A673 (cell line): ENCODE measurements at places on chromosomes 4 and X. TPM values are rescaled to one million over a fixed set of nuclear protein-coding genes. Genes with fewer than 3 reads are reported as not detected.

DNA sequence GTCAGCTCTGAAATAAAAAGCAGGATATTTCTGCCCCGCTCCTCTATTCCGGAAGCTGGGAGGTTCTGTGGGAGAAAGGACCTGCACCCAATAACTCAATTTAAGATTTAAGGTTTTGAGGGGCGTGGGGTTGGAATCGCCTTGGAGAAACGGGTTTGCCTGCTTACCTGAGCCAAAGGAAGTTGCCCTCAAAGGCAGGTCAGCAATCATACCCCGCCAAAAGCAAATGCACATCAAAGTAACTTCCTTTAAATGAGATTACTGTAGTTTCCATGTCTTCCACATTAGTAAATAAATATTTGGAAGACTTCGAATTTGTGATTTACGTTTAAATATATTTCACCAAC, 978 bp upstream of the HS3ST1 start:
- no peak for DNase-seq
- H3K4me1 ChIP-seq: no peaks in the 10 kb centered on the region
- H3K27me3 ChIP-seq: no peaks in the 10 kb centered on the region
- H3K27ac ChIP-seq: no peak overlapping the region
- no peaks in the 10 kb centered on the region for H3K36me3 ChIP-seq

DNA sequence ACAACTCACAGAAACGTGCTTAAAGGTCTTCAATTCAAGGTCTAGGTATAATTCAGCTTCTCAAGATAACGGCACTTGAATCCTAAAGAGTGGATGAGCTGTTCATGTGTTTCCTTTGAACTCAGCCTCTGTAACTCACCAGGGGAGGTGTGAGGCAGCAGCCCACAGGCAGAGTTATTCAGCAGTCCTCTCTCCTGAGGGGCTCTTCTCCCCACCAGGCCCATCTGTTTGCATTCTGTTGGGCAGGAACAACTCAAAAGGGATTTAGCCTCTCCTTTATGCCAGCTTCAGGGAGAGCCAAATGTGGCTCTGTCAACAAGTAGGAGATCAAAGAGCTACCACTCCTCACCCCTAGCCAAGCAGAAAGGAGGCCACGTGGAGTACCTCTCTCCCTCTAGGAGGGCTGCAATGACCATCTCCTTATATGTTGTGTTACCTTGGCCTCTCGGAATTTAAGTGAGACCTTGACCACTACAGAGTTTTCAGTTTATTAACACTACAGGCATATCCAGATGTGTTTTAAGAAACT, 151.2 kb downstream of the SPATA18 start:
- no peaks in the 10 kb centered on the region for H3K36me3 ChIP-seq
- H3K4me1 ChIP-seq: peaks cover 19% of the 10 kb centered on the region
- H3K27ac ChIP-seq: no peak overlapping the region
- no peak for DNase-seq
- no peak overlapping the region for H3K4me3 ChIP-seq

Gene DMRTC1
- not detected in 2 replicates for total RNA-seq

Gene HSFX2
- not detected in 2 replicates for total RNA-seq

Gene PPP4R3C
- not detected in 2 replicates for total RNA-seq

GRCh38 chrX:74536832-74537371, 77.5 kb downstream of the RLIM start:
- peak overlapping the region; percentile 47 for H3K4me3 ChIP-seq
- peak; percentile 20 for DNase-seq
- H3K27ac ChIP-seq: peak overlapping the region; percentile 73
- peaks cover 16% of the 10 kb centered on the region for H3K4me1 ChIP-seq
- H3K36me3 ChIP-seq: no peaks in the 10 kb centered on the region

Gene PRSS12
- 3.1 and 4.7 TPM in 2 replicates for total RNA-seq

GRCh38 chr4:8840816-8841455, 30.7 kb downstream of the HMX1 start:
- no peak for DNase-seq
- H3K27me3 ChIP-seq: no peaks in the 10 kb centered on the region
- H3K4me3 ChIP-seq: no peak overlapping the region
- no peaks in the 10 kb centered on the region for H3K36me3 ChIP-seq

Gene JCHAIN
- not detected in 2 replicates for total RNA-seq

- DNase-seq: no peak
- no peaks in the 10 kb centered on the region for H3K27me3 ChIP-seq
- H3K4me1 ChIP-seq: peaks cover 39% of the 10 kb centered on the region
- no peak overlapping the region for H3K4me3 ChIP-seq
- H3K36me3 ChIP-seq: peaks cover 3% of the 10 kb centered on the region
Measured at GRCh38 chr4:30946288-30946687, 226.1 kb downstream of the PCDH7 start.

Gene CSAG3
- not detected in 2 replicates for total RNA-seq

Gene SAT1
- total RNA-seq: 21.6 and 27.4 TPM in 2 replicates

DNA sequence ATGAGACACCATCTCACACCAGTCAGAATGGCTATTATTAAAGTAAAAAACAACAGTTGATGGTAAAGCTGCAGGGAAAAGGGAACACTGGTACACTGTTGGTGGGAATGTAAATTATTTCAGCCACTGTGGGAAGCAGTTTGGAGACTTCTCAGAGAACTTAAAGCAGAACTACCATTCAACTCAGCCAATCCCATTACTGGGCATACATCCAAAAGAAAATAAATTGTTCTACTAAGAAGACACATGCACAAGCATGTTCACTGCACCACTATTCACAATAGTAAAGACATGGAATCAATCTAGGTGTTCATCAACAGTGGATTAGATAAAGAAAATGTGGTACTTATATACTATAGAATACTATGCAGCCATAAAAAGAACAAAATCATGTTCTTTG, 135.0 kb downstream of the REELD1 start:
- peak; percentile 75 for DNase-seq
- peak overlapping the region; percentile 66 for H3K27ac ChIP-seq
- H3K4me3 ChIP-seq: no peak overlapping the region
- H3K36me3 ChIP-seq: no peaks in the 10 kb centered on the region
- no peaks in the 10 kb centered on the region for H3K27me3 ChIP-seq

Gene MXRA5
- not detected in 2 replicates for total RNA-seq

DNA sequence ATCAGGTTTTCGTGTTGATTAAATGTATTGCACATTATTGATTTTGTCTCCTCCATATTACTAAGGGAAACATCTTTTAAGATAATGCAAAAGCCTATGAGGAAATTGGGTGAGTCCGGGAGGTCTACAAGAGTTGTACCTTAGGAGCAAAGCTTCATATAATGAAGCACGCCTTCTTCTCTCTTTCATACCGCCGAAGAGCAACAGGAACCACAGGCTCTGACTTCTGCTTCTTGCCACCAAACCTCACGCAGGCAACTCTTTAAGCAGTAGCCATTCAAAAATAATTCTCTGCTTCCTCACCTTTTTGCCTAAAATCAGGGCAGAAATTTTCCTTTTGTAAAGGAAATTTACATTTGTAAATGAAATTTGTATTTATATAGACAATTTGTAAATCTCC, 139.6 kb downstream of the SPRY1 start:
- H3K27ac ChIP-seq: no peak overlapping the region
- DNase-seq: no peak
- no peaks in the 10 kb centered on the region for H3K36me3 ChIP-seq
- no peaks in the 10 kb centered on the region for H3K4me1 ChIP-seq
- no peak overlapping the region for H3K4me3 ChIP-seq

Gene SPIN2A
- 3.4 and 3.7 TPM in 2 replicates for total RNA-seq

- no peak for DNase-seq
- no peaks in the 10 kb centered on the region for H3K4me1 ChIP-seq
- no peak overlapping the region for H3K4me3 ChIP-seq
- H3K27ac ChIP-seq: no peak overlapping the region
- no peaks in the 10 kb centered on the region for H3K27me3 ChIP-seq
Measured at GRCh38 chr4:57504139-57504538, 394.0 kb upstream of the IGFBP7 start.

Gene EDNRA
- 16.1 and 23.9 TPM in 2 replicates for total RNA-seq

Gene USP9X
- total RNA-seq: 70.6 and 76.0 TPM in 2 replicates

Gene FAM120C
- 17.4 and 21.8 TPM in 2 replicates for total RNA-seq

- H3K4me1 ChIP-seq: no peaks in the 10 kb centered on the region
- no peak overlapping the region for H3K4me3 ChIP-seq
- no peak overlapping the region for H3K27ac ChIP-seq
Measured at GRCh38 chrX:17007134-17007768, 60.8 kb downstream of the REPS2 start.

DNA sequence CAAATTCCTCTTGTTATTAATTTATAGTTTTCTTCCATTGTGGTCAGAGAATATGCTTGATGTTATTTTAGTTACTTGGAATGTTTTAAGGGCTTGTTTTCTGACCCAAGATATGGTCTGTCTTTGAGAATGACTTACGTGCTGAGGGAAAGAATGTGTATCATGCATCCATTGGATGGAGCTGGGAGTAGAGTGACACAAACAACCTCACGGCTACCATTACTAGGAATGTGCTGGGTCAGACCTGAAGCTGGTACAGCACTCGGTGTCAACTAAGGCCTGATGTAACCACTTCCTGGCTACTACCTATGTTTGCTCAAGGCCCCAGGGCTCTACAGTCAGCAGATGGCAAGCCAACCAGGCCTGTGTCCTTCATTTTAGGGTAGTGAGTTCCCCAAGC, 257.8 kb downstream of the FAT4 start:
- no peaks in the 10 kb centered on the region for H3K36me3 ChIP-seq
- H3K4me1 ChIP-seq: no peaks in the 10 kb centered on the region
- DNase-seq: no peak
- H3K4me3 ChIP-seq: no peak overlapping the region

DNA sequence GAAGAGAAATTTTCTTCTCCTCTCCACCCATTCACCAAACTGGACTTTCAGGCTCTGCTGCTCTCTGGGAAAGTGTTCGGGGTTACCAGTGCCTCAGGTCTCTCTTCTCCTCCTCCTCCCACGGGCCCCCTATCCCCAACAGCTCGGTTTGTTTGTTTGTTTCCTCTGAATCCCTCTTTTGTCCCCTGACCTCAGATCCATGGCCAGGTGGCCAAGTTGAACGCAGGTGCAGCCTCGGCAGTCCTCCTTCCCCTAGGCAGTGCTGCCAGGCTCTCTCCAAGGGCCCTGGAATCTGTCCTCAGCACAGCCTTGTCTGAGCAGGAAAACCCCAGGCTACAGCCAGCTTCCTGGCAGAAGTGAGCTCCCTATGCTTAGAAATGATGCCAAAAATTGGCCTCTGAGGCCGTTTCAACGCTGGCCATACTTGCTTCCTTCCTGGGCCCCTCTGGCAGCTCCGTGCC, 60.0 kb downstream of the FHDC1 start:
- H3K4me1 ChIP-seq: peaks cover 39% of the 10 kb centered on the region
- H3K4me3 ChIP-seq: no peak overlapping the region

Gene CAPN6
- 0.24 and 0.28 TPM in 2 replicates for total RNA-seq

DNA sequence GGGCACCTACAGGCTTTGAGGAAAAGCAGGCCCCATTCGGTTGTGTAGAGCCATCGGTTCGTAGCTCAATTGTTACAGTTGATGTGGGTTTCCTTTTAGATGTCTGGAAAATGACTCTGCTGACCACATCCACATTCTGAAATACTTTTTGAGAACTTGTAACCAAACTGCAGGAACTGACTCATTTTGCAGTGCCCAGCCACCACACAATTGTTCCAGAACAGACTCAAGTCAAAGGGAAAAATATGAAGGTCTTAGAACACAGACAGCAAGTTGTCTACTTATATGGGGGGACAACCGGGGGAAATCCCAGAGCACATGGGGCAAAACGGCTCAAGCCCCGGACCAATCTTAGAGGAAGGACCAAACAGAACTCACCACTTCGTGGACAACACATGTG, 557.6 kb upstream of the DIPK2B start:
- no peaks in the 10 kb centered on the region for H3K27me3 ChIP-seq
- H3K4me1 ChIP-seq: no peaks in the 10 kb centered on the region
- H3K27ac ChIP-seq: no peak overlapping the region
- no peak for DNase-seq
- H3K36me3 ChIP-seq: peaks cover 19% of the 10 kb centered on the region
- no peak overlapping the region for H3K4me3 ChIP-seq

Gene RS1
- not detected in 2 replicates for total RNA-seq

DNA sequence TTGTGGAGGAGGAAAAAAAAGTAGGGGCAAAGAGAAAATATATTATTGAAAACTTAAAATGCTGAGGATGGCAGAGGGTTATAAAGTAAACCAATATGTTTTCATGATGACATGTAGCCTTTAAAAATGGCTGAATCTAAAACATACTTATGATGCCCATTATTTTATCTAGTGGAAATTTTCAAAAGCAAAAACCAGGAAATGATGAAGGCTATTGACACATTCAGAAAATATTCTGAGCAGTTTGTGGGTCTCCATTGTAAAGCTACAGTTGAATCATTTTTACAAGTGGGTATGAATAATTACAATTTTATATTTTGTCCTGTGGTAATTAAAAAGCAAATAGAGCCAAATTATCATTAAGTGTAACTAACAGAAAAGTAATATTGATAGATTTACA, 10.7 kb downstream of the PLS3 start:
- H3K27me3 ChIP-seq: no peaks in the 10 kb centered on the region
- peaks cover 3% of the 10 kb centered on the region for H3K36me3 ChIP-seq
- no peak overlapping the region for H3K27ac ChIP-seq
- no peak overlapping the region for H3K4me3 ChIP-seq
- no peak for DNase-seq

GRCh38 chrX:135974279-135974856, 580 bp upstream of the MMGT1 start:
- H3K4me1 ChIP-seq: peaks cover 3% of the 10 kb centered on the region
- H3K36me3 ChIP-seq: no peaks in the 10 kb centered on the region
- peak overlapping the region; percentile 37 for H3K4me3 ChIP-seq
- DNase-seq: peak; percentile 66

Gene RHOXF1
- not detected in 2 replicates for total RNA-seq

- H3K4me3 ChIP-seq: no peak overlapping the region
- no peak for DNase-seq
- H3K27ac ChIP-seq: no peak overlapping the region
- no peaks in the 10 kb centered on the region for H3K27me3 ChIP-seq
Measured at GRCh38 chrX:94686071-94686470, 1012.1 kb downstream of the FAM133A start.

DNA sequence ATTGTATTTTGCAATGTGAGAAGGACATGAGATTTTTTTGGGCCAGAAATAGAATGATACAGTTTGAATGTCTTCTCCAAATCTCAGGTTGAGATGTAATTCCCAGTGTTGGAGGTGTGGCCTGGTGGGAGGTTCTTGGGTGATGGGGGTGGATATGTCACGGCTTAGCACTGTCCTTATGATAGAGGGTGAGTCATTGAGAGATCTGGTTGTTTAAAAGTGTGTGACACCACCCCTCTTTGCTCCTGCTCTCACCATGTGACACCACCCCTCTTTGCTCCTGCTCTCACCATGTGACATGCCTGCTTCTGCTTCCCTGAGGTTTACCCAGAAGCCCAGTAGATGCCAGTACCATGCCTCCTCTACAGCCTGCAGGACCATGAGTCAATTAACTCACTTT, 1226.9 kb downstream of the PCDH7 start:
- H3K27ac ChIP-seq: no peak overlapping the region
- DNase-seq: no peak
- H3K4me1 ChIP-seq: no peaks in the 10 kb centered on the region
- H3K27me3 ChIP-seq: no peaks in the 10 kb centered on the region
- H3K4me3 ChIP-seq: no peak overlapping the region

Gene LRRC66
- total RNA-seq: 0.26 TPM in 1 of 2 replicates, not detected in the other

- H3K27me3 ChIP-seq: no peaks in the 10 kb centered on the region
- no peaks in the 10 kb centered on the region for H3K4me1 ChIP-seq
- H3K36me3 ChIP-seq: no peaks in the 10 kb centered on the region
- H3K4me3 ChIP-seq: no peak overlapping the region
- no peak for DNase-seq
Measured at GRCh38 chrX:74781507-74782034, 143.7 kb downstream of the NEXMIF start.

Gene FRAS1
- 0.06 and 0.28 TPM in 2 replicates for total RNA-seq

GRCh38 chrX:14670819-14671218, 141.5 kb downstream of the GLRA2 start:
- DNase-seq: no peak
- H3K36me3 ChIP-seq: no peaks in the 10 kb centered on the region
- no peak overlapping the region for H3K4me3 ChIP-seq
